ENCODE measurements at places on chromosomes 6 and 20. TPM values are rescaled to one million over a fixed set of nuclear protein-coding genes. Genes with fewer than 3 reads are reported as not detected.

GRCh38 chr20:44702776-44703175, 12.4 kb upstream of the CCN5 start:
- H3K27me3 ChIP-seq: no peaks in the 10 kb centered on the region
- H3K36me3 ChIP-seq: no peaks in the 10 kb centered on the region
- H3K27ac ChIP-seq: no peak overlapping the region
- H3K4me1 ChIP-seq: no peaks in the 10 kb centered on the region

DNA sequence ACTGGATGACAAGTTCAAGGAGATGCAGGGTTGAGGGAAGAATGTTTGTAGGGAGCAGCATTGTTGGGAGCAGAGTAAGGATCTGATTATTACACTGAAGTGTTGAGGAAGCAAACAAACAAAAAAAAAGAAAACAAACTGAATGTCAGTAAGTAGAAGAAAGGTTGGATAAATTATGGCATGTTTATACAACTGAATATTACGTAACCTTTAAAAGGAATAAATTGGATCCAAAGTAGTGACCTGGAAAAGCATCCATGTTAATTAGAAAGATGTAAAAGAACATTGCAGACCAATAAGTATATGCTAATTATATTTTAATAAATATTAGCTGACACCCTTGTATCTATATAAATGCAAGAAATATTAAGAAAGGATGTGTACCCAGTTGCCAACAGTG, 12.8 kb upstream of the TSPYL1 start:
- H3K27ac ChIP-seq: no peak overlapping the region
- no peaks in the 10 kb centered on the region for H3K27me3 ChIP-seq
- no peak for DNase-seq
- no peak overlapping the region for H3K4me3 ChIP-seq

DNA sequence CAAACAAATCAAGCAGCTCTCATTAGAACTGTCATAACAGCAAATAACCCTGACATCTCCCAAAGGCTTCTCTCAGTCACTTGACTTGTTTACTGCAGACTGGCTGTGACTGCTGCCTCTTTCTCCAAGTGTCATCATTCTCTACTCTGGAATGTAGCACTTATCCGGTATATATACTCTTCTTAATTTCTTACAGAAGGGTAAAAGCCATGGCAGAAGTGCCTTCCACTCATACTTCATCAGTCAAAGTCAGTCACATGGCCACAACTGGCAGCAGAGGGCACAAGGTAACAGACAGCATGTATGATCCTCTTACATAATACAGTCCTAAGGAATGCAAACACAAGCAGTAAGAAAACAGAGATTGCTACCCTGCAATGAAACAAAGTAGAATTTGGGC, 9.3 kb downstream of the NAPB start:
- peaks cover 19% of the 10 kb centered on the region for H3K4me1 ChIP-seq
- DNase-seq: no peak
- H3K4me3 ChIP-seq: no peak overlapping the region
- no peak overlapping the region for H3K27ac ChIP-seq

The OR12D1 gene
- total RNA-seq: not detected

The OTOR gene
- not detected for total RNA-seq
